Left colon (tissue), 2 donors: ENCODE measurements at places on chromosomes 11 and 22.

DNA sequence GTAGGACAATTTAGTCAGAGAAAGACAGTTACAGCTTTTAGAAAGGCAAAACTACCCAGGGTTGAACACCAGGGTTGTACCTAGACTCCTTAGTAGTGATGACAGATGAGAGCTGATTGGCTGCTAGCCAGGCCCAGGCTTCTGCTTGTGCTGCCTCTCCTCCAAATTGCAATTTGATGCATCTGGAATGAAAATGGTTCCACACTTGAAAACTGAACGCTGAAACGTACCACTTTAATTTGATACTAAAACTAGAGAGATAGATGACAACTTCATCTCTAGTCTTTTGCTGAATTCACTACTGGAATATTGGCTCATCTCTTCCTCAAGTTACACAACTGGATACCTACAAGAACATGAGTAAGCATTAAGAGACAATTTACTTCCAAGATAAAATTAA is 19.2 kb upstream of the FNBP4 start:
- no peak for DNase-seq

GRCh38 chr11:122977470-122978298 is 4.0 kb downstream of the BSX start:
- no peak for DNase-seq

DNA sequence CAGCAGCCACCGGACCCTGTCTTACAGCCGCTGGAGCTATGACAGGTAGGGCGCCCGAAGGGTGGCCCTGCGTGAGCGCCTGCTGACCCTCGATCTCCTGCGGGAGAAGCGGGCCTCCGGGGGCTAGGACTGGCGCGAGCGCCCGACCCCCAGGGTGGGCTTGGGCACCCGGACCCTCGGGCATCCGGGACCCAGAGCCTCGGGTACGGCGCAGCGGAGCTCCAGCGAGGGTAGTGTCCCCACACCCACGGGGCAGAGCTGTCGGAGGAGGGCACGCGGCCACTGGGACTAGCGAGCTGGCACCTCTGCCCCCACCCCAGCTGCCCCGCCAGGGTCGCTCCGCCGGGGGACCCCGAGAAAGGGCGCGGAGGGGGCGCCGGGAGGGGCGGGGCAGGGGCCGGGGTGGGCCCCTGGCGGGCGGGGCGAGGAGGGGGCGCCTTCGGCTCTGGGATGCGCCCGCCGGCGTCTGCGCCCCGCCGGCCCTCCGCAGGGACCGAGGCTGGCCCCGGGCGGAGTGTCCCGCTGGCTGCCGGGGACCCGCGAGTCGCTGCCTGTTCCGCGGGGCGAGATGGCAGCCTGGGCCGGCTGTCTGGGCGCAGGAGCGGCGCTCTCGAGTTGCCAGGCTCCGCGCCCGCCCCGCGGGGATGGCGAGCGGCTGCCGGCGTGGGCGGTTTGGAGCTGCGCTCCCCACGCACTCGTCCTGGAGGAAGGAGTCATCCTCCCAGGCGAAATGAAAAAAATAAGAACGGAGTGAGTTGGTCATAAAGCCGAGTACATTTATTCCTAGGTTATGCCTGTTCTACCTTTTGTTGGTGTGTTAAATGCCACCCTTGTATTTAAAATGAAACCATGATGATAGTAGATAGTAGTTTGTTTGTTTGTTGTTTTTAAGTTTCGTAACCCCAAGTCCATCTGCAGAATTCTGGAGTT is 32.4 kb downstream of the EIF3F start:
- DNase-seq, result no peak

GRCh38 chr11:94089341-94089740 is 39.3 kb upstream of the PANX1 start:
- DNase-seq, result no peak

- DNase-seq, result no peak
Measured at GRCh38 chr11:83285151-83285770, 906 bp downstream of the CCDC90B start.

DNA sequence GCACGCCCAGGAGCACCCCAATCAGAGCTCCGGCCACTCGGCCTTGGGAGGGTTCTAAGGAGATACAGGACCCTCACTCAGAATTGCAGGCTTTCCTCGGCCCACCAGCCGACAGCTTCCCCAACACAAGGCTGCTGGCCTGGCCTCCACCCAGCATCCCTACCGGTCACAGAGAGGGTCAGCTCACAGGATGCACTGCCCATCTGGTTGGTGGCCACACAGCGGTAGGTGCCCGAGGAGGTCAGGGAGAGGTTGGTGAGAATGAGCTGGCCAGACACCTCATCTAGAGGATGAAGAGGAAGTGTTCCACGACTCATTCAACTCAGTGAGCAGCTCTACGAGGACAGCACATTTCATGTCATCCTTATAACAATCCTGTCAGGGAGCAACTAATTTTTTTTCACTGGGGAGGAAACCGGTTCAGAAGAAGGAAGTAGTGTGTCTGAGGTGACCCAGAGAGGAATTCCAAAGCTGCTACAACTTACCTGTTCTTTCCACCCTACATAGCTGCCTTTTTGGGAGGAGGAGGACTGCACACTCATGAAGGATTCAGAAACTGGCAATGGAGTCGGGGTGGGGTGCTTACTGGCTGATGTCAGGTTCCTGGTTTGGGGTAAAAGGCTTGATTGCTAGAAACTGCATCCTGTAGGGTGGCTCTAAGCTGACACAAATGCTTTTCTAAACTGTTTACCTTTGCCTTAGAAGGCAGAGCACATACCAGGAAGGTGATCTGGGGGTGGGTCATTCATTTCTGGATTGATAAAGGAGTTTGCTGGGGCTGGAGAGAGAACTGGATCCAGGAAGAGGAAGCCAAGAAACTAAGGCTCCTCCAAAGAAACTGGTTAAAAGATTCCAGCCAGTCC is 3.3 kb downstream of the VSIG2 start:
- DNase-seq, result no peak

DNA sequence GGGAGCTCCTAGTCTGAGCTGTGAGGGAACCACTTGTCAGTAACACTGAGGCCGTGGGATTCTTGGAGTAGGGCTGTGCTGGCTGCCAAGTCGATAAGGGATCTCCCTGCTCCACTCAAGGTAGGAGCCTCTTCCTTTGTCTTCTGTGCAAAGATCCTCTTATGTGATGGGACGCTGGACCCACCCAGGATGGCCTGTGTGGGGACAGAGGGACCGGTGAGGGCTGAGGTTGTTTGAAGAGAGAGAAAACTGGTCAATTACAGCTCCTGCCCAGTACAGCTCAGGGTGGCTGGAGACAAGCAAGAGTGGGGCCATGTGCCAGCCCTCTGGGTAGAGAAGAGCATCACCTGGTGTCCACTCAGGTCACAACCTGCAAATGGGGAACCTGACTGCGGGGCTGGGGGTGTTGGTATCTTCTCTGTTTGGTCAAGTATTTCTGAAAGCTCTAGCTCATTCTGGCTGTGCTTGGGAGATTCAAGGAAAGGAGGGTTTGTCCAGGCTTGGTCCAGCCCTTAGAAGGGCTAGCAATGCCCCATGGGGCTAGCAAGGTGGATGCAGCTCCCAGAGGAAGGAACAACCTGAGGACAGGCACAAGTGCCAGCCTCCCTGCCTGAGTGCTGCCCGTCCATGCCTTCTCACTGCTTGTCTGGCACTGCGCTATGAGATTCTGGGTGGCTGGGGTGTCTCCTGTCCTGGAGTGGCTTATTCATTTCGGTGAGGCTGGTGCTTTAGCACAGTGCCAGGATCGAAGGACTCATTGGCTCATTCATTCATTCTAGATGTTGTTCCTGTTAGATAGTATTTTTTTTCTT is 27.6 kb upstream of the BAIAP2L2 start:
- DNase-seq, result no peak

DNA sequence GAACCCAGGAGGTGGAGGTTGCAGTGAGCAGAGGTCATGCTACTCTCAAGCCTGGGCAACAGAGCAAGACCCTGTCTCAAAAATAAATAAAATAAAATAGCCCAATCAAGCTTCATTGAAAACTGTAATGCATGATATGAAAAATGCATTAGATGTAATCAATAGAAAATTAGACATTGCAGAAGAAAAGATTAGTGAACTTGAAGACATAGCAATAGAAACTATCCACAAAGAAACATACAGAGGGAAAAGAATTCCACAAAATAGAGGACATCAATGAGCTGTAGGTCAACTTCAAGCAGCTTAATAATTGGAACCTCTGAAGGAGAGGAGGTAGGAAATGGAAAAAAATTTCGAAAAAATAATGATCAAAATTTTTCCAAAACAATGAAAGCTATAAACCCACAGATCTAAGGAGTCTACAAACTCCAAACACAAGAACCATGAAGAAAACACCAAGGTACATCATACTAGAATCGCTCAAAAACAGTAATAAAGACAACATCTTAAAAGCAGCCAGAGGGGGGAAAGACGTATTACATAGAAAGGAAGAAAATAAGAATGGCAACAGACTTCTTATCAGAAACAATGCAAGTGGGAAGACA is 104.2 kb downstream of the WNT7B start:
- DNase-seq, result no peak

DNA sequence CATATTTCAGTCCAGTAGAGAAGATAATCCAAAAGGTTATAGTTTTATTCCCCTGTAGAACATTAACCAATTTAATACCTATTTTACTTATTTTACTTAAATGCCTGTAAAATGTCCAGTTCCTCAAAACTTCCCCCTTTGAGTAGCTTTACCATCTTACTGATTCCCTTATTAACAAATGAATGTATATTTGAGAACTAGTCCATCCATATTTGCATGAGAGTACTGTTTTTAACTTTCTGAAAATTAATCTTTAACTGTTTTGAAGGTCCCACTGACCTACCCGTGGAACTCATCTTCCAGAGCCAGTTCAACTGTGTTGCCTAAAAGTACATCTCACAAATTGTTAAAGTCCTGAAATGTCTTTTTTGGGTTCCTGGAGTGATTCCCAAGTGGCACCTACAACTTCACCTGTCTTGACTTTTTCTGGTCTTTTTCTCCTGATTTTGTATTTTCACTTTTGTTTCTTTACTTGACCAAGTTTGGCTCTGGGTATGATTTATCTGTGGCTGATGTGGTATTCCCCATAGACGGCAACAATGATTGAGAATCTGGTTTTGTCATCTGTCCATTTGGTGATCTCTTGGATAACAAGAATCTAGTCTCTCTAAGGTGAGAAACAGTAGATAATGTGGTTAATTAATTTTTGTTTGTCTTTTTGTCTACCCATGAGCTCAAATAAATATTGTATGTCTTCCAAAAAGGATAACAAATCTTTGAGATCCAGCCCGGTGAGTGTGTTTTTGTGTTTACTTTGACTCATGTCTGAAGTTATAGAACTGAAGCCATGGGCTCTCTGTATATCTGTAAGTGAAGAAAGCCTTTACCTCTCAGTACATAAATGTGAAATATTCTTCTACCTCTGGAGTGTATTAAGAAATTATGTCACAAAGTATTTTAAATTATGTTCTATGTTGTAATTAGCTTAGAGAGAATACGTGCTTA is 174.2 kb downstream of the ETS1 start:
- no peak for DNase-seq

DNA sequence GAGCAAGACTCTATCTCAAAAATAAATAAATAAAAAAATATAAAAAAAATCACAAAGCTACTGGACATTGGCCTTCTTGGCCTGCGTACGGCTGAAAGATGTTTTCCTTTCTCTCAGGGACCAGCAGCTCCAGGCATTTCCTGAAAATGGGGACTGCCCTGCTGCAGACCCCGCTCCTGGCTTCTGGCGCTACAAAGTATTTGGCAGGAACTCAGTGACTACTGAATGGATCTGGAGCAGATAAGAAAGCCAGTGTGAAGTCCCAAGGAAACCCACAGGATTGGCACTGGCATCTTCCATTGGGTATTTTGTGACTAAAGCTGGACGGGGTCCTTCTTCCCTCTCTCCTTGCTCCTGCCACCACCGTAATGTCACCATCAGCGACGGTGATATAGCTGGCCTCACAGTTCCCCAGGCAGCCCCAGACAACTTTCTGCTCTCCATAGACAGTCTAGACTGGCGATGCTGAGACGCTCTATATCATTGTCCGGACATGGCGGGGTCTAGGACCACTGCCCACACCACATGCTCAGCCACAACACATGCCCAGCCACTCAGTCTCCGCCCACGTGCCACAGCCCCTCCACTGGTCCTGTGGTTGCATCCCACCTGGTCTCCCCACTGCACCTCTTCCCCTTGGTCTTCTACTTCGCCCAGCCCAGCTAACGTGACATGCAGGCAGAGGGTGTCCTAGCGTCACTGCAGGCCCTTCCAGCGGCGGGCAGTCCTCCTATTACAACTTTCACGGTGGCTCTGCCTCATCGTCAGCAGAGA is 22.7 kb upstream of the YPEL1 start:
- no peak for DNase-seq

DNA sequence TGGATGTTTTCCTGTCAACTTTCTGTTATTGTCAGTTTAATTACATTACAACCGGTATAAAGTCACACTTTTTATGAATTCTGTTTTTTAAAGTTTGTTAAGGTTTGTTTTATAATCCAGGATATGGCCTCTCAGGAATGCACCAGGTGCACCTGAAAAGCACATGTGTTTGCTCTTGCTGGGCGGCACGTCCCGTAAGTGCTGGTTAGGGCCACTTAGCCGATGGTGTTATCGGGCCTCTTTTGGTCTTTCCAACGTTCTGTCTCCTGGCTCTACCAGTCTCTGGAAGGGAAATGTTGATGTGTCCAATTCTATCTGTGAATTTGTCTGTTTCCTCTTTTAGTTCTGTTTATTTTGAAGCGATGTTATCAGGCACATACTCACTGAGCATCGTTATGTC is 695.7 kb downstream of the BRD1 start:
- DNase-seq, result no peak

DNA sequence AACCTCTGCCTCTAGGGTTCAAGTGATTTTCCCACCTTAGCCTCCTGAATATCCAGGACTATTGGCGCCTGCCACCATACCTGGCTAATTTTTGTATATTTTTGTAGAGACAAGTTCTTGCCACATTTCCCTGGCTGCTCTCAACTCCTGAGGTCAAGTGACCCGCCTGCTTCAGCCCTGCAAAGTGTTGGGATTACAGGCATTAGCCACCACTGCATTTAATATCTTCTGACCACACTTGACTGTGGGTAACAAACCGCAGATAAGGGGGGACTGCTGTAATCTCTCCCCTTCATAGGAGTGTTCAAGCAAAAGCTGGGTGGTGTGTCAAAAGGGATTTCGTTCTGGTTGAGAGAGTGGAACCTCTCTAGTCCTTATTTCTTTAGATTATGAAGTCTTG is 53.4 kb downstream of the GRAMD1B start:
- no peak for DNase-seq
